ENCODE measurements at places on chromosomes 1 and 21.

DNA sequence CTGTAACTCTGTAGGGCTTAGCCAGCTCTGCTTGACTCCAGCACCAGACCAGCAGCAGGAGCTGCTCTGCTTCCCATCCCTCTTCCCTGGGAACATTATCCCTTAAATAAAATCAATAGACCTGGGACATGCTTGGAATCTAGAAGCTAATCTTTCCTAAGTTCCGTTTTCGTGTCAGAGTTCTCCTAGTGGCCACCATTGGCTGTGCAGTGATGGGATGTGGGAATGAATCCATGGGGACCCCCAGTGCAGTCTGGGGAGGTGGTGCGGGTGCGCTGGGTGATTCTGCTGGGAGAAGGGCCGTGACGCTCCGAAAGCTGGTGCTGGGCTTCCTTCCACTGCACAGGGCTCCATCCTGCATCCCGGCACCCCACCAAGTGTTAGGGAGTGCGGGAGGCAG, 202.7 kb downstream of the CAMTA1 start:
- DNase-seq, result no peak

DNA sequence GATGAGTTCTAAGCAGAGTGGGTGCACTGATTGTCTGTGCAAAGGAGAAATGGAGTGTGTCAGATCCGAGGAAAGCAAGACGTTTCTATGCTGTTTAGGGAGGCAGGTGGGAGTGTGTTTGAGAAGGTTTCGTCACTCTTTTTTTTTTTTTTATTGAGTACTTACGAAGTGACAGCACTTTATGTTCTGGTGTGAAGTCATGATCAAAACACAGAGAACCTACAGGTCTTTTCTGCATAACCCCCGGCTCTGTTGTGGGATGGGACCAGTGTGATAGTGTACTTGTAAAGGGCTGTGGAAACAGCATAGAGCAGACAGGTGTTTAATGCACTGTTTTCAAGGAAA, 26.7 kb downstream of the MIA3 start:
- DNase-seq, result peak; percentile 30

GRCh38 chr1:161491472-161491871, 13.8 kb upstream of the FCGR2A start:
- no peak for DNase-seq

DNA sequence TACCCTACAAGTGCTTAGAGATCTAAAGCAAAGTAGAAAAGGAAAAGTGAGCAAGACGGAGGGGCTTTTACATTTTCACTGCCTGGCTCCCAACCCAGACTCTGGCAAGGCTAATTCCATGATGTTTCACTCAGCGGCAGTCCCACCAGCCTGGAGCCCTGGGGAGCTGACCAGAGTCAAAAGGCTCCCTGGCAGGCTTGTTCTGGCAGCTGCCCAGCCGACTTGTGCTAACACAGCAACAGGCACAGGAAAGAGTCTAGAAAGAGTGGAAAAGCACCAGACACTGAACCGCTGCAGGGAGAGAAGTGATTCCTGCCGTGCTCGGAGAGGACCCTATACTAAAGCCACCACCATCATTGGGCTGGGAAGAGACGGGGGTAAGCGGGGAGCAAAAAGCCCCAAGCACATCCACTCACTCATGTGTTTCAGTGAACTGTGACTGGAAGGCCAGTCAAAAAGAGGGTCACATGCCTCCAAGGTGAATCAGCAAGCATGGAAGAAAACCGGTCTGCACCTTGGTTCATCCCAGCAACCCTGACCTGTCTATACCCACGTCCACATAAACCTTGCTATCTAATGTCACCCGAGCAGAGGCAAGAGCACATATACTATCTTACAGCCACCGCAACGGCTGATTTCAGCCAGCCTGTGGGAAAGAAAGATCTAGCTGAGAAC, 8.0 kb downstream of the SMIM12 start:
- DNase-seq, result no peak

DNA sequence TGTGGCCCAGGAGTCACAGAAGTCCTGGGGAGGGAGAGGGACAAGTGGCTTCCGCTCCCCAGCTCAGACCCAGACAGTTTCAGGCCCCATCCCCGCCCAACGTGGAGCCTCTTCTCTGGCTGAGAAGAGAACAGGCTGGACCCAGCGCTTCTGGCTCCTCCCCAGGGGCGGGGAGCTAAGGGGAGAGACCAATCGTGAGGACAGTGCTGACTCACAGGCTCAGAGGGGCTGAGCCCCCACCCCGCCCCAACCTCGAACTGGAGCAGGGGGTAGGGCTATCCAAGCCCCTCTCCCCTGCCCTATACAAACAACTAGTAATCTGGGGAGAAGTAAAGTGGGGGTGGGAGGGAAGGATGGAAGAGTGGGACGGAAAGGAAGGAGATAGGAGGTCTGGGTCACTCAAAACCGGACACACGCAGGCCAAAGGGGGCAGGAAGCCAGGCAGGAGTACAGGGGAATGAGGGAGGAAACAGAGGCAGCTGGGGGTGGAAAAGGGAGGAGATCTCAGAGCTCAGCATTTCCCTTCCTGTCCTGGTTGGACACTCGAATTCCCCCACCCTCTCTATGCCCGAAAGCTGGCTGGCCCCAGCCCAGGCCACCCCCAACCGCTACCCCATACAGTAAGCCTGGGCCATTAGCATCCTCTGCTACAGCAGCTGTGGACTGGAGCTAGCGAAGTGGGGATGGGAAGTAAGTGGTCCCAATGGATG, at the start of gene SHC1:
TSS of gene SHC1 (minus strand) at position 117 of the 710 bp plus-strand sequence. CDS start 221 bp downstream, outside the sequence.
- DNase-seq, result no peak

- DNase-seq, result no peak
Observed at GRCh38 chr1:114427612-114428011, 83.4 kb downstream of the TRIM33 start.

- no peak for DNase-seq
Observed at GRCh38 chr1:16294219-16295212, 57.5 kb upstream of the CPLANE2 start.

- DNase-seq, result peak; percentile 31
Observed at GRCh38 chr1:24526940-24527542, 24.4 kb downstream of the RCAN3 start.

GRCh38 chr1:66069976-66070876, 277.5 kb downstream of the PDE4B start:
- no peak for DNase-seq

GRCh38 chr1:59484096-59484495, 187.2 kb downstream of the FGGY start:
- DNase-seq, result no peak

- DNase-seq, result no peak
Observed at GRCh38 chr1:67601539-67601938, 83.5 kb upstream of the GADD45A start.

GRCh38 chr1:201147396-201148015, 6.8 kb downstream of the TMEM9 start:
- DNase-seq, result no peak

DNA sequence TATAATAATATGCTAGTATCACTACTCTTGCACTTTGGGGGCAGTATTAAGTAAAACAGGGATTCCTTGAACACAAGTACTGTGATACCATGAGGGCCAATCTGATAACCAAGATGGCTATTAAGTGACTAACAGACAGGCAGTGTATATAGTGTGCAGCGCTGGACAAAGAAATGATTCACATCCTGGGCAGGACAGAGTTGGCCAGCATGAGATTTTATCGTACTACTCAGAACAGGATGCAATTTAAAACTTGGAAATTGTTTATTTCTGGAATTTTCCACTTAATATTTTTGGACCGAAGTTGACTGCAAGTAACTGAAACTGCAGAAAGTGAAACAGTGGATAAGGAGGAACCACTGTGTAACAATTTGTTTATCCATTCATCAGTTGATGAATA, 74.6 kb downstream of the DNTTIP2 start:
- DNase-seq, result no peak

DNA sequence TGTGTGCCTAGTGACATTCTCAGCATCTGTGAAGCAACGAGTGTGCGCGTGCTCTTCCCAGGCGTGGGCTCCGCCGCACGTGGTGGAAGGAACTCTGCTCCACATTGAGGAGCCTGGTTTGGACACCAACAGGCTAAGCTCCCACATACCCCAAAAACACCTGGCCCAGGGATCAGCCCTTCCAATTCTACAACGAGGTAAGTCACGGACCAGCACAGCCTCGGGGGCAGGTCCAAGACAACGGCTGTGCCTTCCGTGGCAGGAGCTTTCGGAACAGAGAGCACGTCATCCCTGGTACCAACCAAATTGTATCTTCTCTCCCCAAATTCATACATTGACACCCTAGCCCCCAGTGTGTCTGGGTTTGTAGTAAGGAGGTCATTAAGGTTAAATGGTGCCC, 27.2 kb upstream of the PDE9A start:
- no peak for DNase-seq

GRCh38 chr1:112386731-112387346, 9.2 kb upstream of the CTTNBP2NL start:
- no peak for DNase-seq

DNA sequence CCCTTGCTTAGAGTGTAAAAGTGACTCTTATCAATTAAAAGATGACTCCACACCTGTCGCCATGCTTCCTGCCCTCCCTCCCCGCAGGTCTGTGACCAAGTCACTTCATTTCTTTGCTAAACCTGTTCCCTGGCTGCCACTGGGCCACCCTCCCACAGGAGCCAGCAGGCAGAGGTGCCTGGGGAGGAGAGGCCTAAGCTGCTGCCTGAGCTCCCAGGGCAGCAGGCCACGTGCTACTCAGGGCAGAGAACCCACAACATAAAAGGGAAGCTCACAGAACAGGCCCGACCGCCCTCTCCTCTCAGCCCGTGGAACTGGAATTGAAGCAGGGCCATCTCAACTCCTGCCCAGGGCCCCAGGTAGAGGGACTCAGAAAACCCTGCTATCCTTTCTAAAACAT, 4.9 kb downstream of the C1orf198 start:
- no peak for DNase-seq

GRCh38 chr1:118185084-118185832, at the start of gene SPAG17:
Gene SPAG17 (minus strand): TSS chr1:118185228. CDS start chr1:118185157, 71 bp downstream.
- no peak for DNase-seq

DNA sequence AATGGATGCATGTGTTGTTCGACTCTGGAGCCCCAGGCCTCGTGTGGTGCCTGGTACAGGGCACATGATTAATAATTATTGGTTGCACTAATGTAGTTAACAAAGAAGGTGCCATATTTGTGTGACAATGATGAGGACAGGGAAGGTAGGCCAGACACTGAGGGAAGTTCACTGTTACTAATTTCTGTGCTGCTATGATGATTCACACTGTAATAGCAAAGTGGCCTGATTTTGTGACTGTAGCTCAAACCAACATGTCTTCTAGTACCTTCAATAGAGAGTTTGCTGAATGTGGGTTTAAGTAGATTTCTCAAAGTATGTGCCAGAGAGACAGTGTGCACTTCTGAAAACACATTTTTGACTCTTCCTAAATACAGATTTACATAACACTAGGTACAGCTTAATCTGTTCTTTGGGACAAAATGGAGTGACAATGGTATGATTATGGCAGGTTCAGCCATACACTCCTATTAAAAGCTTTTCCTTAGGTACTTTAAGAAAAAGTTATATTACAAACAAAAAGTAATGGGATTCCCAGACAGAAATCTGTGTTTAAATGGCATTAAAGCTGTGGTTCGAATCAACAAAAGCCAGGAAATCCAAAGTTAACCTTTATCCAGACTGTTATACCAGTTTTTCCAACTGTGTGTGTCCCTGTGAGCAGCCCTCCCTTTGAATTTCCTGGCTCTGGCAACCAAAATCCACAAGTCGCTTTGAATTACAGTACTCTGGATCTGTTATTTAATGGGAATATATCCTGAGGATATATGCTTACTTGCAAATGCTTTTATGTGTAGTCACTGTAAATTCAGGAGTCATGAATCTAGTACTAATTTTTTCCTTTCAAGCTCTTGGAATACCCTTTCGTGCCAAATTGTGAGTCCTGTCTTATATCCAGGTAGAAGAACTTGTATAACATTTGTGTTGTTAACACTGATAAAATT, 277.1 kb upstream of the SGIP1 start:
- DNase-seq, result no peak

DNA sequence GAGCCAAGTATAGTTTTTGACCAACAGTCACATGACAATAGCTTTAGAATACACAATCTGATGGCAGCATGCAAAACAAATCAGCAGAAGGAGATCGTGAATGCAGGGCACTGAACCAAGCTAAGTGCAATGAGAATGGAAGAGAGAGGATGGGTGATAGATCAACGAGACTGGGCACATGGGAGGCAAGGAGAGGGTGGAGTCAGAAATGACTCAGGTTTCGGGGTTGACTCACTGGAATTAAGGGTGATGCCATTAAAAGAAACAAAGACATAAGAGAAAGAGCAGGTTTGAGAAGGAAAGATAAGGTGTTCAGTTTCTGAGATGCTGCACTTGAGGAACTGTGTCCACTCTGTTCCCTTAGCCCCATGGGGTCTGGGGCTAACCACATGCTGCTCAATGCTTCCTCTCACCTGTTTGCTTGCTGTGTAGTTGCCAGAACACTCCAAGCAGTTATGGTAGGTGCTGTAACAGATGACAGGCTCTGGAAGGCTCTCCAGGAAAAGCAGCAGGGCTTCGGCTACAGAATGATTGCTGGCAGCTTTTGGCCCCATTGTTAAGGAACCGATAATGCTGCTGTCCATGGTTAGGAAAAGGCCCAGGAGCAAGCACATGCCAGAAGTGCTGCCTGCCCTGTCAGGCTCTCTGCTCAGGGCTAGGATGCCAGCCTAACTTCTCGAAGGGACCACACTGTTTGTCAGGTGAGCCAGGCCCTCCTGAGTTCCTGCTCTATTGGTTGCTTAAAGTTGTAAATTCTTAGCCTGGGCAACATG, 6.1 kb upstream of the MTF1 start:
- DNase-seq, result no peak

DNA sequence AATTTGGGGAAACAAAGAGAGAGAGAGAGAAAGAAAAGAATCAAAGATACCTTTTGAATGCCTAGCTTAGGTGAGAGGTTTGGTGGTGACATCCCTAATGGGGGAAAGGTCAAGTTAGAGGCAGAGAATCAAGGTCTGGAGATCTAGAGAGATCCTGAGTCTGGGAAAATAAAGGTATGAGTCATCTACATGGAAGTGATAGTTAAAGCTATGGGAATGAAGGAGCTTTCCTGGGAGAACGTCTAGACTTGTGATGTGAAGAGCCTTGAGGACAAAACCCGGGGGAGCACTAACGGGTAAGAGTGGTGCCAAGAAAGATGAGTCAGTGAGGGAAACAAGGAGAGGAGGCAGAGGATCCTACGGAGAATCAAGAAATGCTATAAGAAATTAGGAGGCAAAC, 110.8 kb upstream of the RUNX1 start:
- no peak for DNase-seq

DNA sequence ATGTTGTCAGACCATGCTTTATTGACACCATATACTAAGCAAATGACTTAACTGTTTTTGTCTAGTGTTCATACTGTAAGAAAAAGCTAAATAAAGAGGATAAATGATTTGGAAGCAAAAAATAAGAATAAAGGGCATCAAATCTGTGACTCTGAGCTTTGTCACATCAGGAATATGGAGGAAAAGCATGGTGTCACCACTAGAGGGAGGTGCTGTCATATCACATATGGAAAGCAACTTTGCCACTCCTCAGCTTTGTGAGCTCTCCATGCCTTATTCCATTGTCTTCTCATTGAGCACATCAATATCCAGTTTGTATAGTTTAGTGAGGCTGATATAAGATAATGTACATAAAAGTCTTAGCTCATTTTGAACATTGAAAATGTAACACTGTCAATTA, 20.8 kb upstream of the GBP1 start:
- peak; percentile 6 for DNase-seq

All from effector CD8-positive, alpha-beta T cell (primary cell).